ENCODE measurements at places on chromosomes 7 and 10. TPM values are rescaled to one million over a fixed set of nuclear protein-coding genes. Genes with fewer than 3 reads are reported as not detected.
A peak's percentile ranks its signal among the peaks of the same experiment; 100 is the strongest.

TLL2 gene
- not detected for polyA plus RNA-seq

PTF1A gene
- not detected for polyA plus RNA-seq

EBF3 gene
- polyA plus RNA-seq, result not detected

CALML3 gene
- polyA plus RNA-seq, result not detected

FAM24B gene
- 3.6 TPM for polyA plus RNA-seq

MPP7 gene
- polyA plus RNA-seq, result 14.9 TPM

COL17A1 gene
- polyA plus RNA-seq, result not detected

SCART1 gene
- 0.20 TPM for polyA plus RNA-seq

SLC35G1 gene
- 0.78 TPM for polyA plus RNA-seq

TRPV5 gene
- polyA plus RNA-seq, result not detected

- no peak overlapping the region for H3K4me3 ChIP-seq
- peaks cover 5% of the 10 kb centered on the region for H3K36me3 ChIP-seq
- no peak for DNase-seq
Measured at GRCh38 chr10:28601012-28601411, 68.1 kb downstream of the WAC start.

- H3K4me3 ChIP-seq, result no peak overlapping the region
- no peak overlapping the region for H3K27ac ChIP-seq
- no peaks in the 10 kb centered on the region for H3K36me3 ChIP-seq
- no peak for DNase-seq
- no peaks in the 10 kb centered on the region for H3K4me1 ChIP-seq
- H3K27me3 ChIP-seq, result peaks cover 2% of the 10 kb centered on the region
Measured at GRCh38 chr7:47185839-47186238, 396.1 kb downstream of the TNS3 start.

DNA sequence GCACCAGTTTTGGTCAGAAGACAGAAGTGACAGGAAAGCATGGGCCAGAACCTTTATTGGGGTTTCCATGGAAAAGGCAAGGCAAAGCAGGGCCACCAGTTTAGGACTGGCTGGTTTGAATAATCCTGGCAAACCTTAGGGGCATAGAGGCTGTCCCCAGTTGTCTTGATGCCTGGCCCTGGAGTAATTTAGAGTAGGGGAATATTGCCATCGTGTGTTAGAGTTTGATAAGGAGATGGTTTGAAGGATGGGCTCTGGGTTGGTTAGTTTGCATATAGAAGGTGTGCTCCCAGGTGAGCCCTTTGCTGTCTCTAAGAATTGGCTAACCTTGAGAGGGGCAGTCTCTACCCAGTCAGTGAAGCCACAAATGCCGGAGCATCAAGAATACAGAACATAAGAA, 79.6 kb downstream of the ZNF777 start:
- H3K36me3 ChIP-seq, result peaks cover 5% of the 10 kb centered on the region
- no peak for DNase-seq
- H3K27me3 ChIP-seq, result peaks cover 3% of the 10 kb centered on the region

- peak overlapping the region; percentile 95 for H3K27ac ChIP-seq
- peak; percentile 75 for DNase-seq
- H3K36me3 ChIP-seq, result no peaks in the 10 kb centered on the region
- peaks cover 55% of the 10 kb centered on the region for H3K4me1 ChIP-seq
- peaks cover 15% of the 10 kb centered on the region for H3K27me3 ChIP-seq
- H3K4me3 ChIP-seq, result peak overlapping the region; percentile 92
Measured at GRCh38 chr10:22002591-22003176, 846 bp downstream of the DNAJC1 start.

- H3K4me1 ChIP-seq, result no peaks in the 10 kb centered on the region
Measured at GRCh38 chr10:2121929-2122328, 384.6 kb upstream of the ADARB2 start.

DNA sequence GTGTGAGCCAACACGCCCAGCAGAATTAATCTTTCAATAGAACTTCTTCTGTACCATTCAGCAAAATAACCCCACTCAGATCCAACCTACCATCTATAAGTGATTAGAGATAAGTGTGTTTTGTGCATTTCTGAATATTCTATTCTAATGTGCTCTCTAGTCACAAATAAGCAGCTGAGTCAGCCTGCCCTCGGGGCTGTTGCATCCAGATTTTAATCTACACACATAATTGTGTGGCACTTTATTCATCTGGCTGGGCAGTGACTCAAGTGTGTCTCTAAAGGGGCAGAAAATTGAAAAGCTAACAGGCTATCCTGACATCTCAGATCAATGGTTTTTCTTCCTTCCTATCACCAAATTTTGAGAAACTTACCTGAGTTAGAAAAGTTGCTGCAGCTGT, 60.3 kb downstream of the PRR15 start:
- no peaks in the 10 kb centered on the region for H3K4me1 ChIP-seq
- no peaks in the 10 kb centered on the region for H3K36me3 ChIP-seq
- peaks cover 8% of the 10 kb centered on the region for H3K27me3 ChIP-seq
- DNase-seq, result no peak
- H3K27ac ChIP-seq, result no peak overlapping the region
- no peak overlapping the region for H3K4me3 ChIP-seq

- no peak overlapping the region for H3K4me3 ChIP-seq
- no peaks in the 10 kb centered on the region for H3K4me1 ChIP-seq
- H3K36me3 ChIP-seq, result no peaks in the 10 kb centered on the region
- DNase-seq, result no peak
- peaks cover 3% of the 10 kb centered on the region for H3K27me3 ChIP-seq
- H3K27ac ChIP-seq, result no peak overlapping the region
Measured at GRCh38 chr7:158281441-158281840, 306.2 kb downstream of the PTPRN2 start.

GRCh38 chr10:4194231-4194630, 409.2 kb upstream of the KLF6 start:
- DNase-seq, result no peak
- H3K4me1 ChIP-seq, result no peaks in the 10 kb centered on the region
- no peaks in the 10 kb centered on the region for H3K27me3 ChIP-seq
- H3K36me3 ChIP-seq, result no peaks in the 10 kb centered on the region
- no peak overlapping the region for H3K4me3 ChIP-seq

DNA sequence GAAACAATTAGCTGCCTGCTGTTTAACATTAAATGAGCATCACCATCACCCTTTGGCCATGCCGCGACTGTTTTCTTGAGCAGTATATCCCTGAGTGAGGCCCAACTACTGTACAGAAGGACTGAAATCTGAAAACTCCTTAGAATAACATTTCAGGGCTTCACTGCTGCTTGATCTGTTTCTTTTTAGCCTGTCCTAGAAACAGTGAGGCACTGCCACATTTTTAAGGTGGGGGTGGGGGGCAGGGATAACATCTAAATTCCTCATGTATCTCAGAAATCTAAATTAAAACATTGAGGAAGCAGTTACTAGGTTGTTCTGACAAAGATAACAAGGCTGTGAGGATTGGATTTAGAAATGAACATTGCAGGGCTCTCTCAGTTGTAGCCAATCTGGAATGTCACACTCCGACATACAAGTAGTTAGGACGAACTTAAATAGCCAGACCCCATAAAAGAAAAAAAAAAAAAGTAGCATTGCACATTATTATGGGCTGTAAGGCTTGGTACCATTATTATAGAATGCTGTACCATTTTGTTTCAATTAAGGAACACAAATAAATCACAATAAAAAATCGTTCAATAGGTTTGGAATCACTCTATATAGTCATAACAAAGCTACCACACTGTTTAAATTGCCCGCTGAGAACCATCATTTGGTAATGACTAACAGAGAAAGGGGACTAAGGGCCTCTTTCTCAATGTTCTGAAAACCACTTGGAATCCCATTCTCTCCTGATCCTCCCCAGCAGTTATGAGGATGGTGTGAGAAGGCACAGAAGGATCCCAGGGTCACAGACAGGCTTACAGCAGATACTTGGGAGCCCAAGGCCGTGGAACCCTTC, 256.1 kb downstream of the INHBA start:
- DNase-seq, result no peak
- no peaks in the 10 kb centered on the region for H3K4me1 ChIP-seq
- no peak overlapping the region for H3K27ac ChIP-seq
- no peaks in the 10 kb centered on the region for H3K36me3 ChIP-seq

GRCh38 chr7:4817178-4817901, 41.9 kb downstream of the AP5Z1 start:
- H3K4me1 ChIP-seq, result peaks cover 10% of the 10 kb centered on the region
- no peak for DNase-seq
- no peak overlapping the region for H3K27ac ChIP-seq
- H3K4me3 ChIP-seq, result no peak overlapping the region

DNA sequence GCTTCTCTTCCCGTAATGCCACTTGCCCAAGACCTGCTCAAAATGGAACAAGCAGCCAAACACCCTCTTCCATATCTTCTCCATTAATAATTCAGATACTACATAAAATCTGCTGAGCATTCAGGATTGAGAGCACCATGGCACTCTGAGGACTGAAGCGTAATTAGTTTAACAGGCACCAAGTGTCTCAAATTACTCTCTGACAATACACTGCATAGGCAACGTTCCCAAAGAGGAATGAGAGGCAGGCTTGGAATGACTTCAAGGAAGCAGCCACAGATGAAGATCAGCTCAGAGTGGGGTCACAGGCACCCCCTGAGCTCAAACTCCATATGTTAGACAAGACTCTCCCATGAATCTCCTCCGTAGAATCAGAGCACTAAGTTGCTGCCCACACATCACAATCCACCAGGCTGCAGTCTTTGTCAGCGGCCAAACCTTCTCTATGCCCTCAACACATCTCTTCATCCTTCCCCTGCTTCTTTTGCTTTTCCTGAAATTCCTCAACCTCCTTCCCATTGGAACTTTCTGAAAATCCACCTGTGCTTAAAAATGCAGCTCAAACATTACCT, 4.7 kb upstream of the ABLIM1 start:
- no peaks in the 10 kb centered on the region for H3K27me3 ChIP-seq
- DNase-seq, result no peak
- H3K27ac ChIP-seq, result no peak overlapping the region
- no peak overlapping the region for H3K4me3 ChIP-seq
- H3K4me1 ChIP-seq, result no peaks in the 10 kb centered on the region
- H3K36me3 ChIP-seq, result no peaks in the 10 kb centered on the region

DNA sequence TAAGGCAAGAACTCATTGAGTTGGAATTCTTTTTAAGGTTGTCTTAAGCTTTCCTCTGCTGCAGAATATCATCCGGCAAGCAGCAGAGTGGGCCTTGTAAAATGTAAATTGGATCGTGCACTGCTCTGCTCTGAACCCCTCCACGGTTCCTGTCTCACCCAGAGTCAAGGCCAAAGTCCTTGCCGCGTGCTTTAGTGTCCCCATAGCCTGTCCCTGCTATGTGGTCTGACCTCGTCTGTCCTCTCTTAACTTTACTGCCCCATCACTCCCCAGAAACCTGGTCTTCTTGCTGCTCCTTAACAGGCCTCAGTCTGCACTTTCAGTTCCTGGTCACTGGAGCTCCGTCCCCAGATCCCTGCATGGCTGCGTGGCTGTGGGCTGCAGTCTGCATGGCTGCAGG, 121.6 kb upstream of the SDK1 start:
- H3K4me1 ChIP-seq, result no peaks in the 10 kb centered on the region
- no peak for DNase-seq
- no peaks in the 10 kb centered on the region for H3K36me3 ChIP-seq
- H3K27ac ChIP-seq, result no peak overlapping the region
- H3K4me3 ChIP-seq, result no peak overlapping the region

DNA sequence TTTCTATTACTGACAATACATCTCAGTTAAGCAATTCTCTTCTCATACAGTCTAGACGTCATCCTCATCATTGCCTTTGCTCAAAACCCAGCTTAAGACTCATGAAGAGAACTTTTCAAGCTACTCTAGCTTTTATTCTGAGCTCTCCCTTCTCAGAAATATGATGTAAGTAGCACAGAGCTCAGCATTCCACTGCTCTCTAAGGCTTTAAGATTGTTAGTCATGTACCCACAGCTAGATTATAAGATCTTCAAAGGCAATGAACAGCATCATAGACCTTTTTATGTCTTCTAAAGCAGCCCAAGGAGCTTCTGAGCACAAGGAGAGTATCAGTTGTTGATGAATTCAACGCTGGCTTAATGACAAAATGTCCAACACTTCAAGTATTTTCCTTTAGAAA, 119.3 kb downstream of the NRP1 start:
- no peak overlapping the region for H3K27ac ChIP-seq
- H3K4me1 ChIP-seq, result peaks cover 13% of the 10 kb centered on the region
- no peak for DNase-seq
- no peaks in the 10 kb centered on the region for H3K27me3 ChIP-seq
- H3K36me3 ChIP-seq, result no peaks in the 10 kb centered on the region

- H3K36me3 ChIP-seq, result peaks cover 4% of the 10 kb centered on the region
- H3K4me1 ChIP-seq, result no peaks in the 10 kb centered on the region
- H3K27ac ChIP-seq, result no peak overlapping the region
Measured at GRCh38 chr7:37550872-37551271, 102.2 kb upstream of the ELMO1 start.

- H3K36me3 ChIP-seq, result no peaks in the 10 kb centered on the region
- H3K4me3 ChIP-seq, result no peak overlapping the region
- no peaks in the 10 kb centered on the region for H3K4me1 ChIP-seq
- H3K27me3 ChIP-seq, result peaks cover 6% of the 10 kb centered on the region
- DNase-seq, result no peak
Measured at GRCh38 chr7:46080595-46081159, 159.6 kb upstream of the IGFBP3 start.

DNA sequence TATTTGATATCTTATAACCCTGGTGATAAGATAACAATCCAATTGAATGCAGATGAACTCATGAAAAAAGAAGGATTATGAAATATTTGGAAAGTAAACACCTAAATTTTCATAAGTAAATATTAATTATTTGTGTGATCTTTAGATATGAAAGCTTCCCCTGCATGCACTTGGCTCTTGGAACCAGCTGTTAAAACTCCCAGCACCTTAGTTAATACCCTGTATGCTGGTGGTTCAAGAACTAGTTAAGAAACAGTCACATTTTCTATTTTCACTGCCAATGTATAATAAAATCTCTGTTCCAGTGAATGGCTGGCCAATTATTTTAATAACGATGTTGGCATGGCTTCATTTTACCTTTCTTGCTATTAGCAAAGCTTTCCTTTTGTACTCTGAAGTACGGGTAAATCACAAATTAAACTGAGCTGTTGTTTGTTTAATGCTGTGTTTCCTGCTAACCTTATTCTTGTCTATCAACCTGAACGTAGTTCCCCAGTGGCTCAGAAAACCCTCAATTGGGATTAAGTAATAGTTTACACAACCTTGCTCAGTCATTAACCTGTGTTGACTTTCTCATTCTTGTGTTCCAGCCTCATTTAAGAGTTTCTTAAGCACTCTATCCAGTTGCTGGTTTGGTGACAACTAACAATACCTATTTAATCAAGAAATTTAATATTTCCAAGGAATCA, 38.9 kb downstream of the MET start:
- H3K36me3 ChIP-seq, result no peaks in the 10 kb centered on the region
- no peak overlapping the region for H3K4me3 ChIP-seq
- DNase-seq, result no peak
- H3K27ac ChIP-seq, result no peak overlapping the region
- H3K27me3 ChIP-seq, result peaks cover 3% of the 10 kb centered on the region
- H3K4me1 ChIP-seq, result no peaks in the 10 kb centered on the region

GRCh38 chr10:95413588-95413987, 122.8 kb upstream of the PDLIM1 start:
- H3K4me3 ChIP-seq, result no peak overlapping the region
- H3K27ac ChIP-seq, result no peak overlapping the region
- peaks cover 1% of the 10 kb centered on the region for H3K27me3 ChIP-seq
- H3K4me1 ChIP-seq, result no peaks in the 10 kb centered on the region
- DNase-seq, result no peak

Data from immature natural killer cell (primary cell).